ENCODE measurements at places on chromosomes 6 and 20. TPM values are rescaled to one million over a fixed set of nuclear protein-coding genes. Genes with fewer than 3 reads are reported as not detected.

- DNase-seq: no peak
Measured at GRCh38 chr6:145339089-145339488, 396.2 kb downstream of the EPM2A start.

SLCO4A1 gene
- total RNA-seq: 0.16 TPM

DNA sequence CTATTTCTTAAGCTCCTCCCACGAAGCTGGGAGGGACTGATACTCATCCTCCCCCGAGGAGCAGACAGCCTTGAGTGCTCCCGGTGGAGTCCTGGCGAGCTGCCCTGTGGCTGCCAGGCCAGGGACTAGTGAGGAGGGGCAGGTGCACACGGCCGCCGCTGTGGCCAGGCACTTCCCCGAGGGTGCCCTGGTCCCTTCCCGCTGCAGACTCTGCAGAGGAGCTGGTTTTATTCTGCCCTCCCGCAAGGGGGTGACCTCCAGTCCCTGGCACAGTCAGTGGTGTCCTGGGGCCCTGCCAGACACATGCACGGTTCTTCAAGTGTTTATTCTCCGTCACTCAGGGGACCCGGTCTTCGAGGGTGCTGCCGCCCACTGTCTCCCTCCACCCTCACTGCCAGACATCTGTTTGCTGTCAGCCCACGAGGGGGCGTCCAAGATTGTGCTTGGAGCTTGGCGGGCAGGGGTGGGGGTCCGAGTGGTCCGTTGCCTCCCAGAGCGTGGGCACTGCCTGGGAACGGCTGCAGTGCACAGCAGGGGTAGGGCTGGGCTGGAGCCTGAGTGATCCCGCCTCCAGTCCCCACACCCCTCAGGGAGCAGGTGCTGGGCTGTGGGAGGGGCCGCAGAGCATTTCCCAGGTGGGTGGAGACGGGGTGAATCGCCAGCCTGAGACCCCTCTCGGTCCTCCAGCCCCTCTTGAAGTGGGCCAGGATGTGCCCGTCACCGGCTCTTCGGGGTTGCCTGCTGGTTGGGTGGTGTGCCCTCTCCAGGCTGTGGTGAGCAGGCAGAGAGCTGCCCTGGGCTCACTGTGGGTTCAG lies 3.1 kb upstream of the CABLES2 start:
- DNase-seq: peak; percentile 79

DNA sequence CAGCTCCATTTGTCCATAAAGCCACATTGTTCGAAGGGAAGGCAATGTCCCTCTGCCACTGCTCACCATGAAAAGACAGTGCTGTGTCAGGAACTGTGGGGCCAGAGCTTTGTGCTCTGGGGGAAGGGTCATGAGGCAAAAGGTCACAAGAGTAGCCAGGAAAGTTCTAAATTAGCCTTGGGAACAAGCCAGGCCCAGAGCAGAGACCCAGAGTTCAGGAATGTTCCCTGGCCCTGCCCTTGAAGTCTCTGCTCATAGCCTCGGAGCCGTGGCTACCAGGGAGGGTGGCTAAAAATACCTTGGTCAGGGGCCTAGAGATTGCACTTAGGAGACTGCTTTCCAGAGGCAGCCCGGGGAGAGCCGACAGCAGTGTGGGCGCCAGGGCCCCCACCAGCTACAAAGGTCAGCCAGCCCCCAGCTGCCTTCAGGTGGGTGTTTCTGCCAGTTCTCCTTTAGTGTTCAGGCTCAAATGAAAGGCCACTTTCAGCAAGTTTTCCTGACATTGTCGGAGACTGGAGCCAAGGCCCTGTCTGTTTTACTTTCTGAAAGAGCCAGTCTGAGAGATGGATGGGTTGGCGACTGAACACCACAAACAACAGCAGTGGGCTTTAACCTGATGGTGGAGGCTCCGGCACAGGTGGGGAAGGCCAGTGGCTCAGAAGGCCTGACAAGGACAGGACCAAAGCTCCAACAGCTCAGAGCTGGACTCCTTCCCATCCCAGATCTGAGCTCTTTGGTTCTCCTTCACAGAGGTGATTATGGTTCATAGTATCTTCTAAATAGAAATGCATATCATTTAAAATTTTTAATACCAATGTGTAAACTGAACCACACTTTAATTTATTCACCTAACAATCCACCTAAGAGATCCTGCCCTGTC lies 76.2 kb downstream of the CDH26 start:
- peak; percentile 69 for DNase-seq

MEP1A gene
- not detected for total RNA-seq

DNA sequence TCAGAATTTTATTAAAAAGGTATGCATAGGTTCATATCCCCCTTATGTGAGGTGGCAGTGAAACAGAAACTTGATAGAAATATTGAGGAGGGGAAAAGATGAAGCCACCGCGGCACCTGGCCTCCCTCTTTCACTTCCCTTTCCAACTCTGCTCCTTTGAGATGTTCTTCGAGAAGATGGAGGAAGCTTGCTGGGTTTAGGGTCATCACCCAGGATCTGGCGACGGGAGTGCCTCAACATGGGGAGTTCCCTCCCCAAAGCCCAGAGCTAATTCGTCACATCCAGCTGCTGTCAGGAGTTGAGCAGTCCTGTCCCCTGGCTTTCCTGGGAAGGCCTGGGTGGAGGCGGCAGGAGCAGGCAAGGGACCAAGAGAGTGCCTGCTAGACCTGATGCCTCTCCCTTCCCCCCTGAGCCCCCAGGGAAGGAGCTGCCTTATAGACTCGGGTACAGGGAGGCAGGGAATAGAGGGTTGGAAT lies 29.1 kb downstream of the RREB1 start:
- no peak for DNase-seq

- DNase-seq: no peak
Measured at GRCh38 chr6:51648236-51648635, 439.2 kb downstream of the PKHD1 start.
